ENCODE measurements at places on chromosomes 4 and X.

- no peak for DNase-seq
These were observed 114.7 kb upstream of the ARMCX2 start for GRCh38 chrX:101774340-101774739.

GRCh38 chrX:134633394-134633793 lies 24.9 kb downstream of the PLAC1 start:
- no peak for DNase-seq

DNA sequence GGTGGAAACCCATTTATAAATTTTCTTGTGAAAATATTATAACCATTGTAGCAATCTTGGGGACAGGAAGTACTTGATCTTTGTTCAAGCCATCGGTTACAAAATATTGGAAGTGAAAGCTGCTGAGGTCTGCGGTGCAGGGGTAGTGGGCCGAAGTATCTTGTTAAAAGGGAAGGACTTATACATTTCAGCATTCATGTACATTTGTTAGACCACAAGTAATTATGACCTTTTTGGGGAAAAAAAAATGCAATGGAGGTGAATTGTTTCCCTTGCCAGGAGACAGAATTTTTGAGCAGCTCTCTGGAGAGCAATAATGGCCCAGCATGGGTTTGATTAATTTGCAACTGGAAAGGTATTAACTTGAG lies 121.3 kb downstream of the EGF start:
- DNase-seq, result no peak

- peak; percentile 43 for DNase-seq
These were observed 186.9 kb downstream of the LRBA start for GRCh38 chr4:150828159-150828558.

GRCh38 chrX:27889878-27890277 lies 82.1 kb downstream of the MAGEB10 start:
- DNase-seq, result no peak

DNA sequence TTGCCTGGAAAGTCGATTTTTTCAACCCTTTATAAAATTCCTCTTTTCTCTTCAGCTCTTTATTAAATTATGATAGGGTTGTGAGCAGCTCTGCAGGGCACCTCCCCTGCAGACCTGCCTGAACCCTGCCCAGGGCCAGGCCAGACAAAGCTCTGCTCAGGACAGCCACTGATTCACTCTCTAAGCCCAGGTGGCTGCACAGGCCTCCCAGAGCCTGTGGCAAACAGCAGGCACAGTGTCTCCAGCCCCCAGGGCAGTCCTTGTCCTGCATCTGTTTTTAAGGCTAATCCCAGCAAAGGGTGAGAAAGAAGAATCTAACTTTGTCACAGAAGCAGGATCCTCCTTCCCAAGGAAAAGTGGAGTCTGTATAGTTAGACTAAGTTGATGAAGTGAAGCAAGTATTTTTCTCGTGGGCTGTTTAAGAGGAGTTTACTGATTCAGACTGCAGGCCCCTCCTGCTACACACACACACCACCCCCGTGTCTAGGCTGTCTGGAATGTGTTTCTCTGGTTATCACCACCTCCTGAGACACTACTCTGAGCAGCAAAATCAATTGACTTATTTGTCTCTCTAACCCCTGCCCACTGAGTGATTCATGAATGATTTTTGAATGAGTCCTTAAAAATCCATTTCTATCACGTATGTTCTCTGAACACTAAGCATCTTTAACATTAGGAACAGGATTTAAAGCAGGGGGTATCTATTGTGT lies 101.7 kb downstream of the CHIC2 start:
- DNase-seq, result no peak

- no peak for DNase-seq
These were observed 44.9 kb downstream of the RTL3 start for GRCh38 chrX:78614264-78614663.

DNA sequence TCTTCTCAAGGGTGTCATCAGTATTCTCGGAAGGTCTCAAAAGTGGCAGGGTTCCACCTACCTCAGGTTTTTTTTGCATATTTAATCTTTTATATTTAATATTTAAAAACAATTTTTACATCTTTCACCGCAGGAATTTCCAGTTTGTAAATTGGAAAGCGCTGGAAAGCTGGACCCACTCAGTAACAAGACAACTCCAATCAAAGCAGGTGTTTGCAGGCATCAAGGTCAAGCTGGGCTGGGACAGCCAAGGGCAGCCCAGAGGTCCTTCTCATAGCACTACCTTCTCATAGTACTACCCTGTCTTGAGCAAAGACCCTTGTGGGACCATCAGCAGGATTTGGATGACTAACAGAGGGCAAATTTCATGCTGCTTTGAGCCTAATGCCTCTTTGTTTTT lies 160.1 kb downstream of the TET2 start:
- no peak for DNase-seq

DNA sequence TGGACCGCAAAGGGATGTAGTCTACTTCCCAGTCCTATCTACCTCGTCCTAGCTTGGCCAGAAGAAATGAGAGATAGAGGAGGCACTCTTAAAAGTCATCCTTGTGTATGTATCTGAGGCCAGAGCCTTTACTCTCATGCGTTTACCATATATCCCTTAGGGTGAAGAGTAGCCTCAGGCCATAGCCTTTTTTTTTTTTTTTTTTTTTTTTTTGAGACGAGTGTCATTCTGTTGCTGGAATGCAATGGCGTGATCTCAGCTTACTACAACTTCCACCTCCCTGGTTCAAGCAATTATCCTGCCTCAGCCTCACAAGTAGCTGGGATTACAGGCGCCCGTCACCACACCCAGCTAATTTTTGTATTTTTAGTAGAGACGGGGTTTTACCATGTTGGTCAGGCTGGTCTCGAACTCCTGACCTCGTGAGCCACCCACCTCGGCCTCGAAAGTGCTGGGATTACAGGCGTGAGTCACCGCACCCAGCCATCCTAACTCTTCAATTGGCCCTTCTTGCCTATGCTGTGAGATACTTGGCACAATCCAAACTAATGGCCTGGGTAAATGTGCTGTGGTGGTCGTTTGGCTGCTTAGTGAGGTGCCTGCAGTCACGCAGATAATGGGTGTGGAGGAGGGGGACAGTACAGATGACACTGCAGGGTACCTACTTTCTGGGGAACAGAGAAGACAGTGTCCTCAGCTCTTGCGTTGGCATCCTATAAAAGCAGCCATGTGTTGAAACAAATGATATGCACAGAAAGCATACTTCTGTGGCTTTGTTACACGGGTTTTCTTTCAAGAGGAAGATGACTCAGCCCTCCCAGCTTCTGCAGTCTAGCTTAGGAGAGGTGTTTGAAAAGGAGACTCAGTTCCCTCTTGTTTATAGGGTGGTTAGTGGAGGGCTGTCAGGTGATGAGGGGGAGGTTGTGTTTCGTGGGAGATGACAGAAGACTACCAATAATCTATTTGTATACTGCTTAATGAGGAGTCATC lies 10.4 kb upstream of the DGAT2L6 start:
- no peak for DNase-seq

- no peak for DNase-seq
These were observed 38.3 kb upstream of the MAPK10 start for GRCh38 chr4:86398187-86398586.

GRCh38 chr4:14607001-14607400 lies 395.3 kb upstream of the CPEB2 start:
- no peak for DNase-seq

DNA sequence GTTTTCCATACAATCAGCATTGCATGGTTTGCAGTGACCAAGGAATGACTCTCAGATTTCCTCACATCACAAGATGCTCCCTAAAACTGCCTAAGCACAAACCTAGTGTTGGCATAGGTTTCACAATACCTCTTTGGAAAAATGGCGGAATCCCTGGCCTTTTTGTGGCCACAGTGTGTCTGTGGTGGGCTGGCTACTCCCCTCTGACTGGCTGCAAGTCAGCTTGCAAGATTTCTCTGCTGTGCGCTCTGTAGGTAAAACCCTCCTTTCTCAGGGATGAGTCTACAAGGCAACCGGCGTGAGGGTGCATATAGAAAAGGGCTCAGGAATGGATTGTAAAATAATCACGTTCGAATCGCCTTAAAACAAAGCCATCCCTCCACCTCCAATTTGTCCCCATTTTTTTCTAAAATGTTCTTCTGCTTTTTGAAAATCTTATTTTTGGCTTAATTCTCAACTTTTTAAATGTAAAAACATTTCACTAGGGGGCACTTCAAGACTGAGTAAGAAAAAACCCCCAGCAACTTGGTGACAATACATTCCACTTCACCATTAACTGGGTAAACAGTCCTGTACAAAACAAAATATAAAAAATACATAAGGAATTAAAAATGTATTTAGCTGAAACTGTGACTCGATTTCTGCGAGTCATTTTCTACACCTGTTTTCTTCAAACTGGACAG lies 235.6 kb downstream of the STIM2 start:
- DNase-seq, result no peak

DNA sequence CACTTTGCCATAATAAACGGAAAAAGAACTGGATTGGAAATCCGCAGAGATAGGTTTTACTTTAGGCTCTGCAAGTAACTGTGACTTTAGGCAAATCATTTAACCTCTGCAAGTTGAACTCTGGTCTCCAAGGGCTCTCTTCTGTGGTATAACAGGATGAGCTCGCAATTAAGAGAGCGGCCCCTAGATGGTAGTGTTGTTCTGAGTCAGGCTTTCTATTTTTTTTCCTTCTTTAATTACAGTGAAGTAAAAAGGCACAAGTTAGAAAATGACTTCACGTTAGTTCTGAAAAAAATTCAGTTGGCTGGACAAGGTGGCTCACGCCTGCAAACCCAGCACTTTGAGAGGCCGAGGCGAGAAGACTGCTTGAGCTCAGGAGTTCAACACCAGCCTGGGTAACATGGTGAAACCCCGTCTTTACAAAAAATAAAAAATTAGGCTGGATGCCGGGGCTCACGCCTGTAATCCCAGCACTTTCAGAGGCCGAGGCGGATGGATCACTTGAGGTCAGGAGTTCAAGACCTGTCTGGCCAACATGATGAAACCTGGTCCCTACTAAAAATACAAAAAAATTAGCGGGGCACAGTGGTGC lies 18.0 kb downstream of the RPS3A start:
- peak; percentile 56 for DNase-seq

DNA sequence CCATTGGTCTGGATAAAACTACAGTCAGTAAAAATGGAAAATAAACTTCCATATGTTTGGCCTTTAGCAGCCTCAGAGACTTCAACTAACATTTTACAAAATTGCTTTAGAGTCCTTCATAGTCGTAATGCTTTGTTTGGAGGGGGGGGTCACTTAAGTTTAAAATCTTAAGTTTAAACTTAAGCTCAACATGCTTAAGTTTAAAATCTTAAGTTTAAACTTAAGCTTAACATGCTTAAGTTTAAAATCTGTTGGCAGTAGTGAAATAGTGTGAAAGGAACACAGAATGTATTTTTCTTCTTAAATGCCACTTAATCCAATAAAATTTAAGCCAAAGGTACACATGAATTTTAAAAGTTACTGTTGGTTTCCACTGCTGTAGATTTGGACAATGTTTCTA lies 45.9 kb upstream of the UNC5C start:
- no peak for DNase-seq

DNA sequence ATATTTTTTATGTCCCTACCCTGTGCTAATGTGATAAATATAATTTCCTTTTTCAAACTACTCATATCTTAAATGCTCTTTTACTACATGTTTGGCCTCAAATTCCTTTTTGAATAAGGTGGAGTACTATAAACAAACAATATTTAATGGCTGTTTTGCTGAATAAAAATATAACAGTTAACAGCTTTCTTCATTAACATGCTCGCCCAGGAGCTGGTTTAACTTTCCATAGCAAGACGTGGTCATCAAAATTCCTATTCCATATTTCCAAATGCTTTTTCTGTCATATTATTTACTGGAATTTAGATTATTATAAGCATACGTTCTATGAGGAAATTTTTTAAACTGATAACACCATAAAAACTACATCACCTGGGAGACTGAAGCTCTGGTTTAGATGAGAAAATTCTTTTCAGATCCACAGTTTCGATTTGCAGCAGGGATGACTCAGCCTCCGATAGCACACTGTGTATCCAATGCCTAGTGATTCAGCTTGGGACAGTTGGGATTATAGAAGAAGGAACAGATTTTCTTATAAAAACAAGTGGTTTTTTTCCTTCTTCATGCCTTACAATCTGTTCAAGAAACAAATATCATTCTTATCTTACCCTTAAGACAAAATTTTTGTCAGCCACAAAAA lies 129.1 kb downstream of the FBXO8 start:
- DNase-seq, result no peak

DNA sequence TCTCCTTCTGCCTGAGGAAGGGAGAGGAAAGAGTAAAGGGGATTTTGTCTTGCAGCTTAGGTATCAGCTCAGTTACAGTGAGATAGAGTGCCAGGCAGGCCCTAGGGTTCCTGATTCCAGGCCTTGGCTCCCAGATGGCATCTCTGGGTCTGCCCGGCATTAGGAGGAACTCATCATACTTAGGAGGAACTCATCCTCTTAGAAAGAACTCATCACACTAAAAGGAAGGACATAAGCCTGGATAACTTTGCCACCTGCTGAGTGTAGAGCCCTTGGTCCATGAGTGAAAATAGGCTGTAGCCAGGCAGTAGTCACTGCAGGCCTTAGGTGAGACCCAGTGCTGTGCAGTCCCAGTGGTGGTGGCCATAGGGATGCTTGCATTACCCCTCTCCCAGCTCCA lies 367.1 kb downstream of the PACRGL start:
- no peak for DNase-seq
